ENCODE measurements at places on chromosomes 4 and X. TPM values are rescaled to one million over a fixed set of nuclear protein-coding genes. Genes with fewer than 3 reads are reported as not detected.
A peak's percentile ranks its signal among the peaks of the same experiment; 100 is the strongest.

SPP1 gene
- total RNA-seq, result 0.77 TPM

DNA sequence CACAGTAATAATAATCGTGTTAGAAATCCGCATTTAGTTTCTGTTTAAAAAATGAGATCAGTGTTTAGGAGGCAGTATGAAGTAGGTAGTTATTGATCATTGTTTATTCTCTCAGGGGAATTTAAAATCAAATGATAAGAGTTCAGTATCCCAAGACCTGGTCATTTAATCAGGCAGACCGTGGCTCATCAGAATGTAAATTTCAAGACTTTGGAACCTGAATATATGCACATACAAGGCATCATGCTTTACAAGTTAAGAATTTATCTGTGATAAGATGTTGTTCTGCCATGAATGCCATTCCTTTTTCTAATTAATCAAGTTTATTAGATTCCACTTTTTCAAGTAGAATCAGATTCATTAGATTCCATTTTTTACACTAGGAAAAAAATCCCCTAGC is 133.5 kb upstream of the MAOA start:
- no peak for DNase-seq
- no peak overlapping the region for H3K27ac ChIP-seq
- no peak overlapping the region for H3K4me3 ChIP-seq
- H3K4me1 ChIP-seq, result no peaks in the 10 kb centered on the region

SLC49A3 gene
- total RNA-seq, result 21.9 TPM

DNA sequence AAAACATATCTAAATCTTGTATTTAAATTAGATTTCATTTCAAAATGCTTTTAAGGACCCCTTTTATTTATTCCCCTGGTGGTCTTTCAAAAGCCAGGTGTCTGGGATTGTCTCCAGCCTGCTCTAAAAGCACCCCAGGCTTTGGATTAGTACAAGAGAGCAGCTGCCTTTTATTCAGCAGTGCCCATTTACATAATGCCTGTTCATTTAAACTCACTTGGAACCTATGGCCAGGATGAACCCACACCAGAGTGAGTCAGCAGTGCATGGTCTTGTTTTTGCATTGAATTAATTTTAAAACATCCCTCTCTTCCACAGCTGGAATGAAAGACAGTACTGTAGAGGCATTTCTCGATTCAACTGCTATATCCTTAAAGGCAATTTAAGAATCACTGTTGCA is 64.1 kb upstream of the TENM3 start:
- no peak overlapping the region for H3K27ac ChIP-seq
- H3K36me3 ChIP-seq, result no peaks in the 10 kb centered on the region
- DNase-seq, result no peak
- H3K4me1 ChIP-seq, result no peaks in the 10 kb centered on the region
- no peak overlapping the region for H3K4me3 ChIP-seq

SMR3B gene
- not detected for total RNA-seq

MAGEE2 gene
- not detected for total RNA-seq

DNA sequence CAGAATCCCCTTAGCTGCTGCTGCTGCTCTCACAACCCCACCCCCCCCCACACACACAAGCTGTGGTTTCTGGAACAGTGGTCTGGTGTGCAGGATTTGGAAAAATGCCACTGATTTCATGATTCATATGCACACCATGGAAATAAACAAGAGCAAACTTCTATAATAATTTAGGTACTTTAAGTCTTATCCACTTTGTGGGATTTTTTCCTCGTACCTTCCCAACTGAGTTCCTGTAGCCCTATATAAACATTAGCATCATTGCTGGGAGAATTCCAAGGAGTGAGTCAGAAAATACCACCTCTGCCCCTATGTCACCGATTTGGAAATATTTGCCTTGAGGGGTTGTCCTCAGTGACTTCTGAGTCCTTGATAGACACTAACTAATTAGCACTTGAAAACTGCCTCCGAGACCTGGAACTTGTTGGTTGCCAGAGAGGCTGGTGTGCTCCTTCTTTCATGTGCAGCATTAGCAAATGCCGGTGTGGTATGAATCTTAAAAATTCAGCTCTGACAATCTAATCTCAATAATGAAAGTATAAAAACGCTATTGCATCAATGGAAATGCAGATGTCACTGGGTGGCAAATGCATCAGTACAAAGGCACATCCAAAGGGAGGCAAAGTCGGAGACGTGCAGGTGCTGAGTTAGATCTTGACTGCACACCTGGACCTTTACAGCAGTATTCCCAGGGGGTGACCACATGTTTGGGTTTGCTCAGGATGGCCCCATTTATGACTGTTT is 61.8 kb downstream of the CPE start:
- no peaks in the 10 kb centered on the region for H3K36me3 ChIP-seq
- H3K4me3 ChIP-seq, result no peak overlapping the region
- H3K27me3 ChIP-seq, result no peaks in the 10 kb centered on the region
- no peaks in the 10 kb centered on the region for H3K4me1 ChIP-seq
- DNase-seq, result no peak

XPNPEP2 gene
- total RNA-seq, result 0.74 TPM

HPGDS gene
- total RNA-seq, result not detected

GRCh38 chr4:53026233-53026632 is 164.1 kb downstream of the RASL11B start:
- no peaks in the 10 kb centered on the region for H3K4me1 ChIP-seq
- H3K27ac ChIP-seq, result no peak overlapping the region
- no peaks in the 10 kb centered on the region for H3K27me3 ChIP-seq
- DNase-seq, result no peak

OCIAD1 gene
- total RNA-seq, result 93.6 TPM

SPANXC gene
- not detected for total RNA-seq

DNA sequence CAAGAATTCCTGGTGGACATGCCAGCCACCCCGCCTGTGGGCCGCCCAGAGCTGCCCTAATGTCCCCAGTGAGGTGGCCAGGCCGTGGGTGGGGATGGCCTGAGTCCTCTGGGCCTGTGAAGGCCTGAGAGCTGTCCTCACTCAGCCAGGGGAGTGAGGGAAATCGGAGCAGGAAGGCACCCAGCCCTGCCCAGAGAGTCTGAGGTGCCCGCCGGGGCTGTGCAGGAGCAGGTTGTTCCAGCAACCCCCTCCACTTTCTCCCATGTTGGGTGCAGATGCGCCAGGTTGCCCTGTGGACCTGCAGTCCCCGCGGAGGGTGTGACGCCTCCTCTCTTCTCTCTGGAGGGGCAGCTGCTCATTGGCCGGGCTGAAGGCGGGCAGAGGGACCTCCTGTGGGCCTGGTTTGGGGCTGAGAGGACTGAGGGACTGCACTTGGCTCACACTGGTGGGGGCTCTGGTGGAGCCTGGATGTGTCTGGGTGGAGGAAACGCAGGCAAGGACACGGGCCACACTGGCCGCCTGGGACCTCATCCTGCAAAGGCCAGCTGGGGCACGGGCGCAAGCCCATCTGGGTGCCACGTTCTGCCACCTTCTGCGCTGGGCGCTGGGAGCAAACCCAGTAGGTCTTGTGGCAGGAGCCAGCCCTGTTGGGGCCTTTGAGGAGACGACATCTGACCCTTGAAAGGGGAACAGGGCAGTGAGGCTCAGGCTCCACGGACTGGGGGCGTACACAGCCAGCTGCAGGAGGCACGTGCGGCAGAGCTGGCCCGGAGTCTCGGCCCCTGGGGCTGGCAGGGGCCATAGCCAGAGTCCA is 14.0 kb downstream of the DOK7 start:
- H3K36me3 ChIP-seq, result no peaks in the 10 kb centered on the region
- no peak for DNase-seq
- H3K4me1 ChIP-seq, result peaks cover 6% of the 10 kb centered on the region
- peaks cover 2% of the 10 kb centered on the region for H3K27me3 ChIP-seq
- no peak overlapping the region for H3K4me3 ChIP-seq

DNA sequence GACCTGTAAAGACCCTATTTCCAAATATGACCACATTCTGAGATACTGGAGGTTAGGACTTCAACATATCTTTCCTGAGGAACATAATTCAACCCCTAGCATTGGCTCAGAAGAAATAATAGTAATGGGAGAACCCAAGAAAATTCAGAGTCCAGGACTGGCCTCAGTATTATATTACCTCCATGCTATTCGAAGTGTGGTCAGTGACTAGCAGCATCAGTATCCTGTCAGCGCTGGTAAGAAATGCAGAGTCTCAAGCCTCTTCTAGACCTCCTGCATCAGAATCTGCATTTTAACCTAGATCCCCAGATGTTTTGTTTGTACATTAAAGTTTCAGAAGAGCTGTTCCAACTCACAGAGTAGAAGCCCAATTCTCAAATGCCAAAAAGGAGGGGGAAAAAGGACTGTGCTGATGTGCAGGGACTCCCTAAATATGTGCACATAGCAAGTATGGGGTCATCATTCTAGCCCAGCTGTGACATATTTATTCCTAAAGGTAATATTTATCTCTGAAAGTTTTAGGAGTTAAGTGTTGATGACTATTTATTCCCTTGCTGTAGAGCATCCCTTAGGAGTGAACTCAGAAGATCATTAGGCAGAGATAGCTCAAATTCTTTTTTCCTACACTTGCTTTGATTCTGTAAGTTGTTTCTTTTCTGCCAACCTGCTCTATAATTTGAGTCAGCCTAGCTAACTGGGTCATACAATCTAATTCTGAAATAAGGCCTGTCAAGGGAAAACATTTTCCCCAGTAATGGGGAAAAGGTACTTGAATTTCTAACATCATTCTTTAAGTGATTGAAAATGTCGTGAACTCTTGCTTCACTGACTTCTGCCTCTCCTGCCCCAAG is 361.9 kb downstream of the ARHGAP24 start:
- DNase-seq, result no peak
- no peak overlapping the region for H3K4me3 ChIP-seq
- H3K4me1 ChIP-seq, result peaks cover 12% of the 10 kb centered on the region
- H3K36me3 ChIP-seq, result no peaks in the 10 kb centered on the region
- H3K27me3 ChIP-seq, result no peaks in the 10 kb centered on the region

STATH gene
- not detected for total RNA-seq

- H3K4me1 ChIP-seq, result no peaks in the 10 kb centered on the region
- no peaks in the 10 kb centered on the region for H3K36me3 ChIP-seq
- no peak overlapping the region for H3K4me3 ChIP-seq
- no peaks in the 10 kb centered on the region for H3K27me3 ChIP-seq
- no peak overlapping the region for H3K27ac ChIP-seq
Measured at GRCh38 chrX:1218286-1218685, 5.8 kb upstream of the CRLF2 start.

ARHGAP24 gene
- 199 TPM for total RNA-seq

GRCh38 chr4:88029556-88029955 is 22.1 kb downstream of the PKD2 start:
- H3K27ac ChIP-seq, result no peak overlapping the region
- no peaks in the 10 kb centered on the region for H3K36me3 ChIP-seq
- no peaks in the 10 kb centered on the region for H3K4me1 ChIP-seq
- no peaks in the 10 kb centered on the region for H3K27me3 ChIP-seq
- no peak for DNase-seq

- H3K4me1 ChIP-seq, result peaks cover 6% of the 10 kb centered on the region
- H3K27me3 ChIP-seq, result no peaks in the 10 kb centered on the region
- H3K36me3 ChIP-seq, result no peaks in the 10 kb centered on the region
- peak; percentile 80 for DNase-seq
- no peak overlapping the region for H3K27ac ChIP-seq
- H3K4me3 ChIP-seq, result peak overlapping the region; percentile 71
Measured at GRCh38 chr4:180057891-180058671, 2185.1 kb upstream of the TENM3 start.

ABCD1 gene
- total RNA-seq, result 25.4 TPM

SSX2 gene
- total RNA-seq, result not detected

DNA sequence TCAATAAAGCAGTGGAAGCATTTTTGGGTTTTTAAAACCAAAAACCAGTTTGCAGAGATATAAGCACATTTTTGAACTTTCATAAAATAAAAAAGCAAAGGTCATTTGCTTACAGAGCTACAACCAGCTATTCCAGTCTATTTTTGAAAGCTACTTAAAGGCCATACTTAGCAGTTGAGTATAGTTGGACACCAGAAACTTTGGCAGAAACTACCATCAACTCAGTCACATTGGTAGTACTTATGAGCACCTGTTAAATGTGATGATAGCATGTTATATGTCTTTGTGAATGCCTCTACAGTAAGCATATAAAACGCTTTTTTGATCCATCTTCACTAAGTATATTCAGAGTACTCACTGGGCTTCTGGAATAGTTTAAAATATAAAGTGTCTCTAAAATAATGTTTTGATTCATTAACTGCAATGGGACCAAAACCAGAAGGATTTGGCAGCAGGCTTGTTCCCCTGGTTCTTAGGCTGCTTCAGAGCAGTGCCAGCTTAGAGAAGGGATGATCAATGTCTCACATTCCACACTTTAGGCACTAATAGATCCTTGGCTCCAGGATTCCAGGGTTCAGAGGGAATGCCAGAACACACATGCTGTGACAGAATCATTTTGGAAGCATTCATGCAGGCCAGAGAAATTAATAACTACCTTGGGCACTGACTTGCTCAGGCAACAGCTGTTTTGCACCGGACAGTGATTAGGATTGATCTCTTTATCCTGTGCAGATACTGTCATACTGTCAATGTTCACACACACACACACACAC is 103.9 kb downstream of the IQCM start:
- H3K27ac ChIP-seq, result no peak overlapping the region
- H3K36me3 ChIP-seq, result no peaks in the 10 kb centered on the region
- no peak overlapping the region for H3K4me3 ChIP-seq
- DNase-seq, result no peak
- no peaks in the 10 kb centered on the region for H3K27me3 ChIP-seq

DNA sequence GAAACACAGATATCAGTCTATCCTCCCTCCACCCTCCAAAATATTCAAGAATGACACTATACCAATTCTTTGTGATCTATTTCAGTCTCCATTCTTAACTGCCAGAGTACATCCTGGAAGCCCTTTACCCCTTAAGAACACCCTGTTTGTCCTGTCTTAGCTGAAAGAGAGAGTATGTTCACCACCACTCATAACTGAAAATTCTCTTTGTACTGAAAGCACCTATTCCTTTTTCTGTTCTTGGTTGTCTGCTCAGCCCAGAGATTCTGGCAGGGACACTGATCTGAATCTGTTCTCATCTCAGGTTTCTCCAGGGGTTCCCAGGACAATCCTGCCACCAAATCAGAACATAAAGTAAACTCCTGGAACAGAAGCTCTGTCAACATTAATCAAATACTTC is 25.4 kb upstream of the EREG start:
- H3K4me1 ChIP-seq, result no peaks in the 10 kb centered on the region
- no peak overlapping the region for H3K4me3 ChIP-seq
- no peak overlapping the region for H3K27ac ChIP-seq
- no peaks in the 10 kb centered on the region for H3K36me3 ChIP-seq
- no peaks in the 10 kb centered on the region for H3K27me3 ChIP-seq

FAM184B gene
- total RNA-seq, result not detected

RHOXF2B gene
- not detected for total RNA-seq

- no peak overlapping the region for H3K27ac ChIP-seq
- no peaks in the 10 kb centered on the region for H3K36me3 ChIP-seq
- peaks cover 3% of the 10 kb centered on the region for H3K27me3 ChIP-seq
- H3K4me1 ChIP-seq, result no peaks in the 10 kb centered on the region
Measured at GRCh38 chrX:73481521-73481920, 34.7 kb downstream of the CDX4 start.

GRCh38 chr4:95545546-95545945 is 3.2 kb downstream of the UNC5C start:
- peaks cover 8% of the 10 kb centered on the region for H3K27me3 ChIP-seq
- H3K4me3 ChIP-seq, result no peak overlapping the region
- DNase-seq, result no peak
- H3K36me3 ChIP-seq, result no peaks in the 10 kb centered on the region
- peaks cover 23% of the 10 kb centered on the region for H3K4me1 ChIP-seq

CSN1S1 gene
- not detected for total RNA-seq

CT45A10 gene
- total RNA-seq, result not detected

SMIM43 gene
- not detected for total RNA-seq

UNC5C gene
- 15.0 TPM for total RNA-seq

Data from spleen (tissue), 13 donors.